ENCODE measurements at places on chromosomes 2 and 18.

DNA sequence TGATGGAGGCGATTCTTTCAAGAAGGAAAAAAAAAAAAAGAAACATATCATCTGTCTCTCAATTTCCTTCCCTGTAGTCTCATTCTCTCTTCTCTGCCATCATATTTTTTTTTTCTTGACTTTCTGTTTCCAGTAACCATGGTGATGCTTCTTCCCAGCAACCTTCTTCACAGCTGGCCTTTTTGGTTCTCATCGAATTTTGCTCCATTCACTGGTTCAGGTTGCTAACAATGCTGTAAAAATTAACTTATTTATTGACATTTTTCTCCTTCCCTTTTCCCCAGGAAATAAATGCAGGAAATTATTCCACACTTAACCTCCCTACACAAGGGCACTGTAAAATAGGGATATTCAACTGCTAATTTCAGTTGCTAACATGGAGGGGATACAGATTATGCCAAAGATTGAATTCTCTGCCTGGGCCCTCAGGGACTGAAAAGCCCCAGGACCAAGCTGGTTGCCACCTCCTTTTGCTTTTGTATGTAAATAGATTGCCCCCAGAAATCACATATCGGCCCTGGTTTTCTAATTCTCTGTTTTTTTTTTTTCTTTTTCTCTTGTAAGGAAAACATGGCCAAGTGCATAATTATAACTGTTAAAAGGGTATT lies 154.7 kb downstream of the MAP2 start:
- DNase-seq = no peak

DNA sequence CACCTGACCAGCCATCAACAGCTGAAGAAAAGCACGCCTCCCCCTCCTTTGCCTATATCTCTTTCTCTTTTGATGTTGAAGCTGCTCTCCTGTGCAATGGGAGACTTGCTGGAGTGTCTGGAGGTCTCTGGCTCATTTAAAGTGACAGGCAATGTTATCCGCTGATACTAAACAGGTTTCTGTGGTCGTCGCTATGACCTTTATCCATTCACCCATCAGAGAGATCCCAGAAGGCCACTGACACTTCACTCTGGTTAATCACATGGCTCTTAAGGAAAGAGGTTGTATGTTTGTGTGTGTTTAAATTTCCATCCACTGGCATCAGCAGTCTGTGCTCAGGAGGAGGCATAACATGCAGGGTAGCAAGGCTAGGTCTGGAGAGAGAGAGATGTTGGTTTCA lies 277.3 kb downstream of the MTX2 start:
- DNase-seq = no peak

DNA sequence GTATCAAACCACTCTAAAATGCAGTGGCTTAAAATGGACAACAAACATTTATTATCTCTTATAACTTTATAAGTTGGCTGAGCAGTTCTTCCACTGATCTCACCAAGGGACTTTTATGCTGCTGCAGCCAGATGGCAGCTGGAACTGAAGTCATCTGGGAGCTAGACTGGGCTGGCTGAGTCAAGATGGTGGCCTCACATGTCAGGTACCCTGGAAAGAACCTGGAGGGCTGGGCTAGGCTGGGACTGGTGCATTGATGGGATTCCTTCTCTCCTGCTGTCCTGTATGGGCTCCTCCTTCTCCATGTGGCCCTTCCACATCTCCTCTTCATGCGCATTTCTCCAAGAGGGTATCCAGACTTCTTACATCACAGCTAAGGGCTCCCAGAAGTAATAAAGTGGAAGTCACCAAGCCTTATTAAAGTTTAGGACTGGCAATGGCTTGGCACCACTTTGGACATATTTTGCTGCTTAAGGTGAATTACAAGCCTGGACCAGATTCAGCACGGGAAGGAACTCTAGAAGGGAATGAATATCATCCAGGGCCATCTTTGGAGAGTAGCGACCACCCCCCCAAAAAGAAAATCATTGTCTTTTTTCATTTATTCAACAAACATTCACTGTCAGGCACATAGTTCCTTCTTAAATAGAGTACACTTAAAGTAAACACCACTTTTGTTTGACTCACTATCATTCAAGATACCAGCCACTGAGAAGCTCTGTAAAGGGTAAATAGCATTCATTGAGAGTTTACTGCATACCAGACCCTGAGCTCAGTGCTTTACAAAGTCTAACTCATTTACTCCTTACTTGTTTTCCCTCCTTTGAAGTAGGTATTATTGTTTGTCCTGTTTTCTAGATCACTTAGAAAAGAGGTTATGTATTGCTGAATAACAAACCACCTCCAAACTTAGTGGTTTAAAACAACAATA lies 138.0 kb downstream of the ZFP36L2 start:
- DNase-seq = no peak

GRCh38 chr2:225083276-225083675 lies 41.0 kb upstream of the DOCK10 start:
- DNase-seq = no peak

- DNase-seq = no peak
Observed at GRCh38 chr18:47323158-47323557, 71.7 kb upstream of the SKOR2 start.

DNA sequence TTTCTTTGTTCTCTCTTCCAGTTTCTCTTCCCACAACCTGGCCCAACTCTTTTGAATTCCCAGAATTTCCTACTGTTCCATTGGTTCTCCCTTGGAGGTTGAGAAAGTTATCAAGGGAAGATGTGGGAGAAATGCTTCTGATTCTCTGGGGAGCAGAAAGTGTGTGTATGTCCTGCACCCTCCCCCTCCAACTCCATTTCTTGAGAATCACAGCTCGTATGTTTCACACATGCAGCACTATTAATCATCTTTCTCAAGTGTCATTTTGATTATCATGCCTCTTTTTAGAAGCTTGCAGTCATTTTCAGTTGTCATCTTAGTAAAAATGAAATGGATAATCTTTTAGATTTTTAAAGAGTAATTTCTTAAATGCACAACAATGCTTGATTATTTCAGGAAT lies 296.8 kb upstream of the SLC39A10 start:
- no peak for DNase-seq

GRCh38 chr18:39191931-39192330 lies 1626.3 kb upstream of the CELF4 start:
- DNase-seq = no peak

GRCh38 chr2:181362561-181362960 lies 94.6 kb upstream of the ITGA4 start:
- no peak for DNase-seq

GRCh38 chr2:159617646-159618045 lies 1.3 kb upstream of the BAZ2B start:
- DNase-seq = peak; percentile 12

- no peak for DNase-seq
Observed at GRCh38 chr2:61707984-61708852, 145.6 kb downstream of the FAM161A start.

- no peak for DNase-seq
Observed at GRCh38 chr2:43708891-43709290, 32.7 kb upstream of the C1GALT1C1L start.

DNA sequence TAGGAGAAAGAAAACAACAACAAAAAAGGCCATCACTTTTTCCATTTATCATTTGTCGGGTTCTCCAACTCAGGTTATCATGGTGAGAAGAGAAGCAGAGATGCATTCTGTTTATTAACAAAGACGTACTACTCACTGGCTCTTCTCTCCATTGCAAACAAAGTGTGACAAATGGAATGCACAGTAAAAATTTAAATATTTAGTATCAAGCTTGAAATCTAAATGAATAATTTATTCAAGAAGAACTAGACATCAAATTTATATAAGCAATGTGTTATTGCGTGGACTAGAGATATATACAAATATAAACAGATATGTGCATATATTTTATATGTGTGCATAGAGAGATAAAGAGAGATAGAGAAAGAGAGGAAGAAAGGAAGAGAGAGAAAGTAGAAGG lies 236.5 kb downstream of the DSEL start:
- no peak for DNase-seq

GRCh38 chr2:31204783-31205182 lies 12.5 kb downstream of the CAPN14 start:
- no peak for DNase-seq

DNA sequence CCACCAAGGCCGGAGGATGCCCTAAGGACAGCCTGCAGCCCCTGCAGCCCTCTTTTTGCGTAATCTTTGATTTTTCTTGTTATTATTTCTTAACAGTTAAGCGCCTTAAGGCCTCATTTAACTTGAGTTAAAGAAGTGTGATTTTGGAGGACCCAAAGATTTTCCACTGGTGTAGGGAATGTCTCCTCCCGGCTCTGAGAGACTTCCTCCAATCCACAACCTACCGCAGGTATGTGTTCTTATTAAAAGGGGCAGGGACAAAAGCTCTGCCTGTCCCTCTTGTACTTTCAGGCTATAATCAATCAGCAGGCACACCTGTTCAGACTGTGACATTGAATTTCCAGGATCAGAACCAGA lies 285.1 kb downstream of the PRKCE start:
- DNase-seq = no peak

DNA sequence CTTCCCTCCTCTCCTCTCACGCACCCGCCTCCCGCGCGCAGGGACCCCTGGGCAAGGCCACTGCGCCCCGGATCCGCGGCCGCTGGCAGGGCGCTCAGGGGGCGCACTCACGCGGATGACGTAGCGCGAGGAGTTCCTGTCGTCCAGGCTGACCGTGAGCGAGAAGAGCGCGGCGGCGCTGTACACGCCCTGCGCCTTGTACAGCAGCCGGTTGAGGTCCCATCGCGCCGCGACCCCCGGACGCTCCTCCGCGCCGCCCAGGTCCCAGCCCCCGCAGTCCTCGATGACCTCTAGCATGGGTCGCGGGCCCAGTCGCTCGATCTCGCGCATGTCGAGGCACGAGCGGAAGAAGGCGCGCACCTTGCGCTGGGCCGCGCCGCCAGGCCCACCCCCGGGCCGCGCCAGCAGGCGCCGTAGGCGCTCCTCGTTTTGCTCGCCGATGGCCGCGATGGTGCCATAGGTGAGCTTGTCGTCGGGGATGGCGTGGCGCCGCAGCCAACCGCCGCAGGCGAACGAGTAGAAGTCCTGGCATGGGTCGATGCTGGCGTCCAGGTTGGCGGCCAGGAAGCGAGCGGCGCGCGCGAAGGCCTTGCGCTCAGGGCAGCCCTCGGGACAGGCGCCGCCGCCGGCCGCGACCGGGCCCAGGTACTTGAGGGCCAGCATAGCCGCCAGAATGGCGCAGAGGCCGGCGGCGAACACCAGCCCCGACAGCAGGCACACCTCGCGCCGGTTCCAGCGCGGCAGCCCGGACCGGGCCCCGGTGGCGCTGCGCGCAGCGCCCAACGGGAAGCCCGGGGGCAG lies 1.7 kb downstream of the ECEL1 start:
- no peak for DNase-seq

DNA sequence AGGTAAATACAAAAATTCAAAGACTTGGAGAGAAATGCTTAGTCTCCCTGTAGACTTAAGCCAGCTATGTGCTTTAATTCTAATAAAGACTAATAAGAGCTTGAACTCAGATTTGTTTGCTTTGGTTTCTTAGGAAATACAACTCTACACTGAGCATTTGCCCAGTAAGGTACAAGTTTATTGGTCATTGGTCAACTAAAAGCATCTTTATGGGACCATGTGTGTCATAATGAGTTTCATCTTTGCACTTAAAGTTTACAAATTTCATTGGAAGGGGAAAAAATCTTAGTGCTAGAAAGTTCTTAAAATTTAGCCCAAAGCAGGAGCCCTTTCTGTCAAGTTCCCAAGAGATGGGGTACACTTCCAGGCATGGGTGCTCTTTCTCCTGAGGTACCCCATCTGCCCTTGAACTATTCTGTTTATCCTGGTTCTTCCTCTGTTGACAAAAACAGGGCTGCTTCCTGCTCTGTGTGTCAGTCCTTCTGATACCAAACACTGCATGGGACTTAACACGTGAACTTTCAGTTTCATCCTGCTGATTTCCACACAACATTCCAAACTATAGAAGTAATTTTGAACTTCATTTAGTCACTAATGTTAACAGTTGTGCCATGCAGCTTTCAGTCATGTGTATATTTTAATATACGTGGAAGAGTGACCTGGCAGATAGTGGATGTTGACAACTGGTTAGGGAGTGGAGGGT lies 200.2 kb downstream of the TPGS2 start:
- DNase-seq = peak; percentile 55

DNA sequence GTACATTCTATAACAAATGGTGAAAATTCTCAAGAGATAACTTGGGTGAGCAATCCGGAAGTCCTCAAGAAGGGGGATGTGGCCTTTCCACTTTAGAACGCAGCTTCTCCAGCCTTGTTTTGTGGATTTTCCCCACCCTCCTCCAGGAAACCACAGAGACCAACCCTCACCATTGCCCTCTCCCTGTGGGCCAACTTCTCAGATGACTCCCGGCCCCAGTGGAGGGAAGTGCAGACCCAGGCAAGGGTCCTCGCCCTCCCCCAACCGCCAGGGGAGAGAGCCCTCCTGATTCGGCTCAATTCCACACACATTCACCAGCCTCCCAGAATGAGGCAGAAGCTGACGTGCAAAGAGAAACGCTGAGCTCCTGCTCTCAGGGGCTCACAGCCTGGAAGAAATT lies 277.2 kb downstream of the EIPR1 start:
- no peak for DNase-seq

- DNase-seq = no peak
Observed at GRCh38 chr2:237593596-237594320, 3.2 kb upstream of the RAB17 start.
